ENCODE measurements at places on chromosomes 7 and 10. TPM values are rescaled to one million over a fixed set of nuclear protein-coding genes. Genes with fewer than 3 reads are reported as not detected.

The CALY gene
- total RNA-seq, result 1.0 TPM

The ZNF777 gene
- 5.2 TPM for total RNA-seq

The AQP1 gene
- 0.28 TPM for total RNA-seq

The RPEL1 gene
- not detected for total RNA-seq

The NYAP1 gene
- total RNA-seq, result 4.9 TPM

The CDHR3 gene
- total RNA-seq, result 12.2 TPM

The NME8 gene
- total RNA-seq, result 0.14 TPM

The LFNG gene
- total RNA-seq, result 24.5 TPM

The SMO gene
- total RNA-seq, result 61.5 TPM

The SLC18A2 gene
- total RNA-seq, result 8.7 TPM

The GNGT1 gene
- total RNA-seq, result not detected

The FAM25A gene
- total RNA-seq, result not detected

The TEX47 gene
- not detected for total RNA-seq

The SLC18A3 gene
- 0.12 TPM for total RNA-seq

The GRID2IP gene
- total RNA-seq, result 1.5 TPM

The ITPRIP gene
- 15.9 TPM for total RNA-seq

The AKR1D1 gene
- total RNA-seq, result not detected

The CLCN1 gene
- total RNA-seq, result 0.23 TPM

The KCND2 gene
- 17.7 TPM for total RNA-seq

The STEAP1B gene
- total RNA-seq, result 13.9 TPM

The RAB11FIP2 gene
- 17.6 TPM for total RNA-seq

The TMEM229A gene
- total RNA-seq, result 0.80 TPM

The BMPER gene
- total RNA-seq, result 1.4 TPM

The CSTF2T gene
- 26.9 TPM for total RNA-seq

The PAPOLB gene
- 0.42 TPM for total RNA-seq

The EPHB4 gene
- 164 TPM for total RNA-seq

The PRSS37 gene
- not detected for total RNA-seq

The ACBD7 gene
- 24.1 TPM for total RNA-seq

The UBN2 gene
- total RNA-seq, result 25.4 TPM

The FEZF1 gene
- total RNA-seq, result 2.3 TPM

The WIPF3 gene
- total RNA-seq, result 5.9 TPM

The PNLIPRP2 gene
- not detected for total RNA-seq
